ENCODE measurements at places on chromosomes 3 and 15.

DNA sequence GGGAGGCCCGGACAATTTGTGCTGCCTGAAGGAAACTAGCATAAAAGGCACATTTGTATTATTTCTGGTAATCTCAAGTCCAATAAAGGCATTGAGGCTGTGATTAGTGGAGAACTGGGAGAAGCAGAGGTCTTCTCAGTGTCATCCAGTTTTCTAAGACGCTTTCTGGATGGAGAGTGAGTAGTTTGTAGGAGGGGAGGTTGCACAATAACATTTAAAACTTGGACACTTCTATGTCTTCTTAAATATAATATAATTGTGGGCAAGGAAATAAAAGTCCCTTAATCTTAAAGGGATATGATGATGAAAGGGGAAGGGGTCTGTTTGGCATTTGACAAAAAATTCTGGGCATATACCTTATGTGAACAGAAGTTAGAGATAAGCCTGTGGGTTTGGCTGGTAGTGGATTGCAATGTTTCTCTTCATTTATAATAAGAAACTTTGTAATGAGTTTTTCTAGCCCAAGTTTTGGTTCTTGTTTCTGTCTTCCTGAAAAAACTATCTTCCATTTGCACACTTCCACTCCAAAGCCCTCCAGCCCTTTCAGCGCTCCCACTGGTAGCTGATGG is 291.6 kb upstream of the TGFBR2 start:
- DNase-seq, result no peak

- DNase-seq, result no peak
Observed at GRCh38 chr3:27239951-27240350, 129.2 kb downstream of the NEK10 start.

DNA sequence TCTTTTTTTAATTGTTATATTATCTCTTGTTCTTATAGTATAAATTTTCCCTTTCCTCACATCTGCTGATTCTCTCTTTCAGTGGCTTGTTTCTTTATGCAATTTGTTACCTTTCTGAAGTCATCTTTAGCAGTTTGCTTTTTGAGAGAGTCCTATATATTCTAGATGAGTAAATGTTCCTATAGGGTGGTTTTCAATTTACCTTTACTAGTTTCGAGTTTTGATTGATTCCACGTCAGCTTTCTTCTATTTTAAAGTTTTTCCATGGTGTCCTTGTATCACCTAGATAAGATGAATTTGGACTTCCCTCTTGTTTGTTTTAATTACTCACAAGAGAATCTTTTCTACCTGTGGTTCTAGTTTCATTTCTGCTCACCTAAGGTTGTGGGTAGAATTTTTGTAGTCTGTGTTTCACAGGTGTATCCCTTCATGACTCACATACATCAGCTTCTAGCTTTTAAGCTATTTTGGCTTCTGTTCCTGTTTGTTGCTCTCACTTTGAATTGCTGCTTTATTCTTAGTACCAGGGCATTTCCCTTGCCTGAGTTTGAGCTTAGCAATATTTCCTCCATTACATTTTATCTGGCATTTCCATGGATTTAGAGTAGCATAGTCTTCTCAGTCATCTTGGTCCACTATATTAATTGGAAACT is 6.4 kb downstream of the TEX9 start:
- DNase-seq, result no peak

- DNase-seq, result no peak
Observed at GRCh38 chr3:65767551-65767950, 271.2 kb downstream of the MAGI1 start.

DNA sequence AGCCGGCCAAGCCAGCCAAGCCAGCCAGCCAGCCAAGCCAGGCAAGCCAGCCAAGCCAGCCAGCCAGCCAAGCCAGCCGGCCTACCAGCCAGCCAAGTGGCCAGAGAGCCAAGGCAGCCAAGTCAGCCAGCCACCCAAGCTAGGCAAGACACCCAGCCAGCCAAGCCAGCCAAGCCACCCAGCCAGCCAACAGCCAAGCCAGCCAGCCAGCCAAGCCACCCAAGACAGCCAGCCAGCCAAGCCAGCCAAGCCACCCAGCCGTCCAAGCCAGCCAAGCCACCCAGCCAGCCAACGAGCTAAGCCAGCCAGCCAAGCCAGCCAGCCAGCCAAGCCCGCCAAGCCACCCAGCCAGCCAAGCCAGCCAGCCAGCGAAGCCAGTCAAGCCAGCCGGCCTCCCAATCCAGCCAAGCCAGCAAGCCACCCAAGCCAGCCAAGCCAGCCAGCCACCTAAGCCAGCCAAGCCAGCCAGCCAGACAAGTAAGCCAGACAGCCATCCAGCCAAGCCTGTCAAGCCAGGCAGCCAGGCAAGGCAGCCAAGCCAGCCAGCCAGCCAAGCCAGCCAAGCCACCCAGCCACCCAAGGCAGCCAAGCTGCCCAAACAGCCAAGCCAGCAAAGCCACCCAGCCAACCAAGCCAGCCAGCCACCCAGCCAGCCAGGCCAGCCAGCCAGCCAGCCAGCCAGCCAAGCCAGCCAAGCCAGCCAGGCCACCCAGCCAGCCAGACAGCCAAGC is 200.5 kb downstream of the GOLGA6L6 start:
- DNase-seq, result no peak

DNA sequence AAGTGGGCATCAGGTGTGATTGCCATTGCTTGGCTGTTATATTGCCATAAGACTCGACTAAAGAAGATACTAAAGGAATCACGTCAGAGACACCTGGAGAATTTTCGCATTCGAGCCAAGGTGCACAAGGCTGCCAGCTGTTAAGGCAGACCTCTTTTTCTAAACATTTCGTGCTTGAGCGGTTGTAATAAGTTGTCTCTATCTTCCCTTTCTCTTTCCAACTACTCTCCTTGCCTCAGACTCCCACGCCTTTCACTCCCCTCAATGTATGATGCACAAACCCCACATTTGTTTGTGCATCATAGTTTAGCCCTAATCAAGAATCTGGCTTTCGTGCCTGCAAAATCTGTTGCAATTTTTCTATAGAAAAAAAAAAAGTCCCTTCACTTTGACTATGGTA is 118.0 kb downstream of the IQCH start:
- no peak for DNase-seq

All from stimulated activated CD8-positive, alpha-beta memory T cell treated with anti-CD3 and anti-CD28 coated beads, Interleukin-4, amount 100 ng/mL, for 4 hours (primary cell).